Sciatic nerve (tissue), 2 donors: ENCODE measurements at places on chromosomes 2 and 18. TPM values are rescaled to one million over a fixed set of nuclear protein-coding genes. Genes with fewer than 3 reads are reported as not detected.

GRCh38 chr2:114405247-114406116, 37.0 kb upstream of the DPP10 start:
- DNase-seq, result no peak

DNA sequence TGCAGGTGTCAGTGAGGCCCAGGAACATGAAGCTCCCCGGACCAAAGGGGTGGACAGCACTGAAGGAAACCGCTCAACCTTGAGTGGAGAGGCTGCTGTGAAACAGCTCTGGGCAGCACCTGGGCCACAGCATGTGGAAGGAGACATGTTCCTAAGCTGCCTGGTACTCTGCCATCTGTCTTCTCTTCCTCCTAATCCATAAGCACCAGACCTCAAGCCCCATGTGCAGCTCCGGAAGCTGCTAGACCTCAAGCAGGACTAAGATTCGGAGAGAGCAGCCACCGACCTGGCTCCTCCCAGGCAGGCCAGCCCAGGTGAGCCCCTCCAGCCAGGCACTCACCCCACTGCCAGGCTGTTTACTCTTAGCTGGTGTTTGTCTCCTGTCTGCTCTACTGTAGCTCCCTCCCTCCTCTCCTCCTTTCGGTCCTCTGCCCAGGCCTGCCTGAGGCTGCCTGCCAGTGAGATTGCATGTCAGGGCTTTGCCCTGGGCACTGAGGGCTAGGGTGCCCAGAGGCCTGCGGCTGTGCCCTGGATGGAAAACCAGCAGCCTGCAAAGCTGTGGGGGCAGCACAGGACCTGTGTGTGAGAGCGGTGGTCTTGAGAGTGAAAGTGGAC, 53.7 kb downstream of the BCL11A start:
- DNase-seq, result no peak

- DNase-seq, result no peak
Observed at GRCh38 chr2:25286025-25286400, 55.7 kb downstream of the DNMT3A start.

- no peak for DNase-seq
Observed at GRCh38 chr2:105597011-105597805, 147.5 kb upstream of the NCK2 start.

Gene SAG
- total RNA-seq, result not detected

Gene ARHGAP15
- 119 TPM for total RNA-seq

Gene DSG1
- 0.04 TPM for total RNA-seq
